ENCODE measurements at places on chromosomes 16 and 17. TPM values are rescaled to one million over a fixed set of nuclear protein-coding genes. Genes with fewer than 3 reads are reported as not detected.

- DNase-seq = no peak
These were observed 7.7 kb downstream of the IGSF6 start for GRCh38 chr16:21644674-21645073.

- DNase-seq = no peak
These were observed 26.3 kb upstream of the CACNA1H start for GRCh38 chr16:1126586-1126985.

DNA sequence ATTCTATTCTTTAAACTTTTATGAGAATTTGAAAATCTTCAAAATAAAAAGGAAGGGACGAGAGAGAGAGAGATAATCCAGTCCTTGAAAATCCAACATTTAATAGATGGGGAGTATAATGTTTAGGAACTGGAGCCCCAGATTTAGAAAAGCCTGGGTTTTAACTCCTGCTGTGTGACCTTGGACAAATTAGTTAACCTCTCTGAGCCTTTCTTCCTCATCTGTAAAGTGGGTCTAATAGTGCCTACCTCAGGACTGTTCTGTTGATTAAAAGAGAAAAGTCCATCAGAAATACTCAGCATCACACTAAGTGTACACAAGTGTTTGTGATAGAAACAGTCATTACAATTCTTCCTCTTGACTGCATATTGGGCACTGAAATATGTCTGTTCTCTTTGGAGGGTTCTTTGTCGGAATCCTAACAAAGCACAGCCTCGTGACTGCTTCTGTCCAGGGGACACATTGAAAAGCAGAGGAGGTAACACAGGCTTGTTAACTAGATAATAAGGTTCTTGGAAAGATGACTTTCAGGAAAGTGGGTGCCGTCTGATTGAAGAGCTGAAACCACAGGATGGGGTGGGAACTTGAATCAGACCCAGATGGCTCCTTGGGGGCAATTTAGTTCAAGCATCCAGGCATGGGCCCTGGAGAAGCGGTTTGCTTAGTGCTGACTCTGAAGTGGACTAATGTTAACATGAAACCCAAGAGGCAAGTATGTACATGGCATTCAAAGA, 128.2 kb downstream of the CLEC16A start:
- DNase-seq = no peak

- DNase-seq = no peak
These were observed 40.8 kb downstream of the USP32 start for GRCh38 chr17:60351012-60351695.

Gene CHST5
- total RNA-seq = 0.41 TPM

DNA sequence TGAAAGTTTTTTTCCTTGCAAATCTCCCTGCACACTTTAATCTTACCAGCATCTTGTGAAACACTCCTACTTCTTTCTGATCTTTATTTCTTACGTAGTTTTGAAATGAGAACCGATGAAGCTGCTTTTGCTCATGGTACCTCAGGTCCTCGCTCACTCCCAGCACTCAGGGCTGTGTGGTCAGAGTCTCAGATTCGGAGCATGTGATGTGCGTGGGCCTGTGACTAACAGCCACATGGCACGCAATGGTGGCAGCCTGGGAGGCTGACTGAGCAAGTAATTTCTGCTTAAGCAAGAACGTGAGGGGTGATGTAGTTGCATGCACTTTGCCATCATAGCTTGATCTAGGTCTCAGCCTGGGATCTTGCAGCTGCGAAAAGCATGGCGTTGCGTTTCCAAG, 624.3 kb downstream of the MAF start:
- peak; percentile 71 for DNase-seq

DNA sequence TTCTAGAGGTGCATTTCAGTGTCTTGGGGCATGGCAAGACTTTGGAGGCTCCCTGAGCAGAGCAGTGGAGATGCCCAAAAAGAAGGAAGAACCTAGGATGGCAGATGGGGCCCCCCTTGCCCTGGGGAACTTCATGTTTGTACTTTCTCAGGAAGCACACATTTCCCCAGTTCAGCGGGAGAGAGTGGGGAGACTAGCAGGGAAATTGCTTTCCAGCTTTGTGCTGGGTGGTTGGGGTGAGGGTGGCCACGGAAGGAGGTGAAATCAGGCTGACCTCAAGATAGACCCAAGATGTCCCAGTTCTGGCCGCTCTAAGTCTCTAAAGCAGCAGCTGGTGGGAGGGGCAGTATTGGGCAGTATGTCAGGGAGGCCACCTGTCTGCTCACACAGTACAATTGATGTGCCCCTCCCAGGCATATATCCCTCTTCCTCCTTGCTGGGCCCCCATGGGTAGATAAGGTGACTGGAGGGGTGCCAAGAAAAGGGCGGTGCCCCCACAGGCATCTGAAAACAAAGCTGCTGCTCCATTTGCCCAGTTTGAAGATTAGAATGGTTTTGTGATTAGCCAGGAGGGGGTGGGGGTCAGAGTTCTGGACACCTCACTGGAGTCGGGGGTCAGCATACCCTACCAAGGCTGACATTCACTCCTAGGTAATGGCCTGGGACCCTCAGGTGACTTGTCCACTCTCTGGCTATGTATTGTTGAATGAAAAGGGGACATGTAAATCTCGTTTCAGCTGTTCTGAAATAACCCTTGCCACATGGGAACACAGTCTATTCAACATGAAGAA, 17.1 kb upstream of the NAGLU start:
- DNase-seq = no peak

GRCh38 chr17:41483531-41483930, 2.6 kb upstream of the KRT35 start:
- no peak for DNase-seq

- peak; percentile 64 for DNase-seq
These were observed 1.5 kb downstream of the FBRS start for GRCh38 chr16:30659507-30660423.

Gene STH
- not detected for total RNA-seq

GRCh38 chr17:48471817-48472410, 41.9 kb upstream of the SKAP1 start:
- no peak for DNase-seq

GRCh38 chr17:29469276-29469675, 79.1 kb downstream of the TAOK1 start:
- DNase-seq = no peak

GRCh38 chr16:88591577-88592021, 21.4 kb downstream of the ZC3H18 start:
- peak; percentile 61 for DNase-seq

DNA sequence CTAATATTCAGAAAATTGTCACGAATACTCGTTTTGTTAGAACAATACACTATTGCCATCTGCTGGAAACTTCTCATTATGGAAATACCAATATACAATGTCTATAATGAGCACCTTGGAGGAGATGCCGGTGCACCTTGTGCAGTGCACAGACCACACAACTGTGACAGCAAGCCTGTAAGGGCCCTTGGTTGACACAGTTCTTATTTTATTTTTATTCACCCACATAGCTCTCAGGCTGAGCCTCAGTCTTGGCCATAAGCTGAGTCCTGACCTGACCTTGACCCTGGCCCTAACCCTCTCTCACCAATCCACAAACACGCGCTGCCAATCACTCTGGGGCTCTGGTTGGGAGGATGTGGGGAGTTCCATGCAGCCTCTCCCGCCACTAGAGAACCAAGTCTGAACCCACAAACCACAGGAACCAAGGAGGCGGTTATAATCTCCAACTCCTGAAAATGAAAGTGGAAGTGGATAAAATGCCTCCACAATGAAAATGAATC, 7.6 kb downstream of the AIPL1 start:
- peak; percentile 77 for DNase-seq

DNA sequence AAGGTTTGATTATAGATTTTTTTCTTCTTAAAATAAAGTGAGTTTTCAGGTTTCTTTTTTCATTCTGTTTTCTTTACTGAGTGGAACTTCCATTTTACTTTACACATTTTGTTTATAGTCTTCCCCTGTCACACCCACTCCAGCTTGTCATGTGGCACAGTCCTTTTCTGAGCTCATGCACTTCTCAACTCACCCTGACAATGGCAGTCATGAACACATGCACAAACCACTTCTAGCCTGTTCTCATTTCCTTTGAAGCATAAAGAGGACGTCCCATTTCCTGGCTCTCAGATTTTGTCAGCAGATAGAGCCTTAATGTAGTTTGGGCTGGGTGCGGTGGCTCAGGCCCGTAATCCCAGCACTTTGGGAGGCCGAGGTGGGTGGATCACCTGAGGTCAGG, 168.0 kb downstream of the AHSP start:
- peak; percentile 69 for DNase-seq

Measured in activated CD4-positive, alpha-beta T cell treated with anti-CD3 and anti-CD28 coated beads for 36 hours (primary cell).